ENCODE measurements at places on chromosomes 3 and 15. TPM values are rescaled to one million over a fixed set of nuclear protein-coding genes. Genes with fewer than 3 reads are reported as not detected.

The GOLGA6L9 gene
- total RNA-seq, result 1.3 TPM

The LRTM1 gene
- not detected for total RNA-seq

The RPL39L gene
- 20.4 TPM for total RNA-seq

- no peak overlapping the region for H3K4me3 ChIP-seq
- H3K4me1 ChIP-seq, result 0 out of 2 replicates have a peak, but pooled peaks cover 4% of the 10 kb centered on the region
- no peaks in the 10 kb centered on the region for H3K27me3 ChIP-seq
- H3K36me3 ChIP-seq, result no peaks in the 10 kb centered on the region
These were observed 170.2 kb downstream of the SUCNR1 start for GRCh38 chr3:152043620-152044019.

- no peak overlapping the region for H3K4me3 ChIP-seq
- DNase-seq, result no peak
- no peaks in the 10 kb centered on the region for H3K4me1 ChIP-seq
These were observed 1187.1 kb downstream of the ROBO1 start for GRCh38 chr3:78580681-78581080.

DNA sequence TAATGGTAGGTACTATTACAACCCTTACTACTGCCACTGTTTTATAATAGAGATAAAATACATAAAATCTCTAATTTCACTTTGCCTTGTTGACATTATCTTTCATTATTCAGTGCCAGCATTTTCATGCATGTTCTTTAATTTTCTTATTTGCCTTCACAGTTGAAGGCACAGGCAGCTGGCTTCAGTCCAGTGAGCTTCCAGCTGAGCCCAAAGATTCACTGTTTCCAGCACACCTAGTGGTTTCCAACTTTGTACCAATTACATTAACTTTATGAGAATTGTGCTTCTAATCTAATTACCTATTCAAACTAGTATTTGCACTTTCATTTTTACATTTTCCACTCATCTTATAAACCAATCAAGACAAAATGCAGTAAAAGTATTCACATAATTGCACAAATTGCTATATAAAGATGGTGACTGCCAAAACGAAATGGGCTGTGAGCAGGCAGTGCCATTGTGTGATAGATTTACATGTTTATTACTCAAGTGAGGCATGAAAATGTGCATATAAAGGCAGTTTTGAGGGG lies 228.3 kb downstream of the MFSD1 start:
- no peaks in the 10 kb centered on the region for H3K4me1 ChIP-seq
- H3K27me3 ChIP-seq, result no peaks in the 10 kb centered on the region
- H3K36me3 ChIP-seq, result no peaks in the 10 kb centered on the region
- no peak overlapping the region for H3K27ac ChIP-seq
- no peak for DNase-seq
- no peak overlapping the region for H3K4me3 ChIP-seq

DNA sequence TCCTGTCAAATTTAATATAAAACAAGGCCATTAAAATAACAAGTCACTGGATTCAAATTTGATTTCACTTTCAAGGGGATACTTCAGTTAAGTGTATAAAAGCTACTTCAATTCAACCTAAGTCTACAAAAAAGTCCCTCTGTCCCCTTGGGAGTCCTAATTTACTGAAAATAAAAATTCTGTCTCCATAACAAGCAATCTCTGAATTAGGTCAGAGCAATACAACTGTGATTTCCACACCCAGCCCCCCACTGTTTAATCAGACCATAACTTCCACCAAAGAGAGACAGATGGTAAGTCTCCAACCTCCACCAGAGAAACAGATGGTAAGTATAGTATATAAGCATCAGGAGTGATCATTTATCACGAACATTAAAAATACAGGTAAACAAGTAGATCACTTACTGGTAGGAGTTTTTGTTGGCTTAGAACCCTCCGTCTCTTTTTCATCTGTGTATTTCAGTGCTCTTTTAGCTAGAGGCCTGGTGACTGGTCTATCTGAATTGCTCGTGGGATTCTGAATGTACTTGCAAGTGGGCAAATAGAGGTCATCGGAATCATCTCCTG lies 12.1 kb downstream of the SGO1 start:
- H3K36me3 ChIP-seq, result no peaks in the 10 kb centered on the region
- H3K4me1 ChIP-seq, result no peaks in the 10 kb centered on the region
- no peaks in the 10 kb centered on the region for H3K27me3 ChIP-seq
- no peak overlapping the region for H3K4me3 ChIP-seq
- H3K27ac ChIP-seq, result no peak overlapping the region
- DNase-seq, result no peak

DNA sequence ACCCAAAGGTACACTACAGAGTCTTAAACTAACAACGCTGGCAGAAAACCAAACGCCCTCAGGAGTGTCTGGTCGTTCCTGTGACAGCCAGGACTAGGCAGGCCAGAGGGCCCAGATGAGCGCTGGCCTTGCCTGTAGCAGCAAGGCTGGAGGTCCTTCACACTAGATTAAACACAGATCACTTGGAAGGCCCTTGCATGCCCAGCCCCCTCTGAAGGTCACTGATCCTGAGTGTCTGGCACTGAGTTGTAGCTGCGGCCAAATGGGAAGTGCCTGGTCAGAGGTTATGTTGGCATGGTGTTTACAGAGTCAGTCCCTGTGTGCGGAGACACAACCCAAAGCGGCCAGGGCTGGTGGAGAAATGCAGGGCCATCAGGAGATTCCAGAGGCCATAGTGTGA lies 58.9 kb downstream of the ZNF621 start:
- no peak overlapping the region for H3K4me3 ChIP-seq
- no peaks in the 10 kb centered on the region for H3K27me3 ChIP-seq
- H3K36me3 ChIP-seq, result no peaks in the 10 kb centered on the region
- H3K27ac ChIP-seq, result no peak overlapping the region
- H3K4me1 ChIP-seq, result no peaks in the 10 kb centered on the region
